ENCODE measurements at places on chromosomes 11 and 22.

- DNase-seq: peak; percentile 11
These were observed 639 bp downstream of the CRY2 start for GRCh38 chr11:45847911-45848316.

GRCh38 chr11:62539238-62539925 lies 7.2 kb downstream of the AHNAK start:
- no peak for DNase-seq

DNA sequence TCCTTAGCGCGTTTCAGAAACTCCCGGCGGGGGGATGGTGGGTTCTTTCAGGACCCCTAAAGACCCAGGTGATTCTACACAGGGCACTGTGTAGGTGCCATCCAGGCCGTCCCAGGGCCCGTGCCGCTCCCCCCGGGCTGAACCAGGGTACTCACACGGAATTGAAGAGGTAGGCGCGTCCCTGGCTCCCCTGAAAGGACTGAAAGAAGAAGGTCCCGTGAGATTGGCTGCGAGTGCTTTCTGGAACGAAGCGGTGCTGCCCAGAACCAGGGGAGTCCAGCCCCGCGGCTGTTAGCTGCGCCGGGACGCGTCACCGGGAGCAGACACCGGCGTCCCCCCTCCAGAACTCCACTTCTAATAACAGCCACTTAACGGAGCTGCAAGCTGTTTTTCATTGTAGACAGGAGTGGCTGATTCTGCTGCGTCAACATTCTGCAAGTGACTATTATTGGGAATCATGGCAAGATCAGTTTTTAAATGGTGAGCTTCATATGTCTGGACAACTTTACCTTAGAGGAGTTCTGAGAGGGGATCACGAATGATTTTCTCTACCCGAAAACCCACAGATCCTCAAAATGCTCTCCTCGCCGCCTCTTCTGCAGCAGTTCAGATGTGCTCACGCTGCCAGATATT lies 31.8 kb downstream of the YPEL1 start:
- no peak for DNase-seq

DNA sequence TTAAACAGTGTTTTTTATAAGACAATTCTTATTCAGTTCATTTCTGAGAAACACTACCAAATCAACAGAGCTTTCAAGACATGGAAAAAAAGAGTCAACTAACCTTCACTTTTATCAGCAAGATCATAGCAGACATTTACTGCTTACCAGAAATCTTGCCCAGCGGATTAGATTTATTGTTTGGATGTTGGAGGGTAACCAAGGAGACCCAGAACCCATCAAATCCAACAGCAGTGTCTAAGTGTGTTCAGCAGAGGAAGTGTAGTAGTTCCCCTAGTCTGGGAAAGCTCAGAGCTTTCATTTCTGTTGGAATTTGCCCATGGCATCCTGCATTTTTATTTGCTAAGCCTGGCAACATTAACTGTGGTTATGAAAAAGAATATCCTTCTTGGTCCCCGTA lies 2.4 kb upstream of the PGM2L1 start:
- no peak for DNase-seq

- no peak for DNase-seq
These were observed 82.9 kb downstream of the KCNJ1 start for GRCh38 chr11:128784059-128784804.

- no peak for DNase-seq
These were observed 37.1 kb upstream of the HORMAD2 start for GRCh38 chr22:30043161-30043560.

GRCh38 chr11:9605742-9606141 lies 32.3 kb downstream of the WEE1 start:
- DNase-seq: no peak

DNA sequence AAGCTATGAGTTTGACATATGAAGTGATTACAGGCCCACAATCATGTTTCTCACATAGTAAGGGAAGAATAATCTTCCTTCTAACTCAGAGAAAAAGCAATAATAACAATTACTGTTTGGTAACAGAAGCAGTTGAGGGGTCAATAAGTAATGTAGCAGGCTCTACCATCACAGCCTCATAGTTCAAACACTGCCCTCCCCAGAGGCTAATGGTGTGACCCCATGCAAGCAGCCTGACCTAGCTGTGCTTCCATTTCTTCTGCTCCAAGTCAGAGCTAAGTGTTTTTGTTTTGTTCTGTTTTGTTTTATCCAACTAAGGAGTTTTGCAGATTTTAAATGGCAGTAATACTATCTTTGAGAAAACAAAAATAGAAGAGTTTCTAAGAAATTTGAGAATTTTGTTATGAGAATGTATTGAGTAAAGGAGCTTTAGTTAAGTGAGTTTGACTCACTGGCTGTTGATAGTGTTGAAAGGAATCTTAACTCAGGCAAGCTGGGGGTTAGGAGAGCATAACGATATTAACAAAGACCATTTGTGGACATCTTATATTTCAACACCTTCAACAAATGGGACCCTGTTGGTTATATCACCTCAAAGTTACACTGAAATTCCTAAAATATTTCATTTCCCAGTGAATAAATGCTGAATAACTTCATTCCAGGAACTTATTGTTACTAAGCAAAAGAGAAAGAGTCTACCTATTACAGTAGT lies 48.5 kb downstream of the GUCY1A2 start:
- no peak for DNase-seq

DNA sequence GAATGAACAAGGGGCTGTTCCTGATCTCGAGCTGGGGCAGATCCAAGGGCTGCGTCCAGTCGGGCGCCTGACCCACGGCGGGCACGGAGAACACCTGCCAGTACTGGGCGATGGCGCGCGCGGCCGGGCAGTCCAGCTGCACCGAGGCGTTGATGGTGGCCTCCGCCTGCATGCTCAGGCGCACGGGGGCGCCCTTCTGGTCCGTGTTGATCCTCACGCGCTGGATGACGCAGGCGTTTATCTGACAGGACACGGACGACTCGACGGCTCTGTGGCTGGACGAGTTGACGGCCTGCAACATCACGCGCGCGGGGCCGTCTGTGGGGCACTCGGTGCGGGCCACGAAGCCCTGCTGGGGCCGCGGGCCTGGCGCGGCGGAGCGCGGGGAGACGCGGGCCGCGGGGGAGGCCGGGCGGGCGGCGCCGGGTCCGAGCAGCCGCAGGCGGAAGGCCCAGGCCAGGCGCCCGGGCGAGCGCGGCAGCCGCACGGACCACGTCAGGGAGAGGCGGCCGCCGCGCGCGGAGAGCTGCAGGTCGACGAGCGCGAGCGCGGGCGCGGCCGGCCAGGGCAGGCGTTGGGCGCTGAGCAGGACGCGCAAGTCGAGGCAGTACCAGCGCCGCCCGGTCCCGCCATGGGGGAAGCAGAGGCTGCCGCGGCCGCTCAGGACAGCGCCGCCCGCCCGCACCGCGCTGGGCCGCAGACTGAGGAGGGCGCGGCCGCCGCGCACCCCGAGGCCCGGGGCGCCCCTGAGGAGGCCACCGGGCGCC lies 511 bp downstream of the PKDREJ start:
- no peak for DNase-seq

GRCh38 chr11:12100429-12100828 lies 10.0 kb upstream of the MICAL2 start:
- DNase-seq: no peak

DNA sequence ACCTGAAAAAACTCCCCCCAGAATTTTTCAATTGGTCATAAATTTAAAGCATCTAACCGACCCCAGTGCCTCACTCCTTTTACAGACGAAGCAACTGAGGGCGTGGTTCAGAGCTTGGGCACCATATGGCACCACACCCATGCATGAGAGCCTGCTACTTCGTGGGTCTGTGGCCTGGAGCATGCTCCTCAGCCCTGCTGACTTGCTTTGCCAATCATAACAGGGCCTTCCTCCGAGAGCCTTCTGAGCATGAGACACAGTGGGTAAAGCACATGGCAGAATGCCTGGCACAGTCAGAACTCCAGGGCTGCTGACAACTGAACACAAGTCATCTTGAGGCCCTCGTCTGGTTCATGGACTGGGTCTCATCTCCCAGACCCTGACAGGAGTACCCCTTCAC lies 33.3 kb downstream of the HIRA start:
- DNase-seq: no peak

GRCh38 chr11:68912254-68912653 lies 8.6 kb downstream of the IGHMBP2 start:
- no peak for DNase-seq

- no peak for DNase-seq
These were observed 226.9 kb downstream of the MN1 start for GRCh38 chr22:27574651-27575050.

- DNase-seq: peak; percentile 2
These were observed 41.5 kb upstream of the HSPA8 start for GRCh38 chr11:123103326-123103980.

DNA sequence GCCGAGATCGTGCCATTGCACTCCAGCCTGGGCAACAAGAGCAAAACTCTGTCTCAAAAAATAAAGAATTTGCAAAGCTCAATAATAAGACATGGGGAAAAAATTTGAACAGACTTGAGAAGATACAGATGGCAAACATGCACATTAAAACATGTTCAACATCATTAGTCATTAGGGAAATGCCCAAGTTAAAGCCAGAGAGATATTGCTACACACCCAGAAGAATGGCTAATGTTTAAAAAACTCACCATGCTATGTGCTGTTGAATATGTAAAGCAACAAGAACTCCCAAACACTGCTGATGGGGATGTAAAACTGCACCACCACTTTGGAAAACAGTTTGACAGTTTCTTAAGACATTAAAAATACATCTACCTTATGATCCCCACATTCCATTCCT lies 12.6 kb downstream of the LRRC75B start:
- no peak for DNase-seq

DNA sequence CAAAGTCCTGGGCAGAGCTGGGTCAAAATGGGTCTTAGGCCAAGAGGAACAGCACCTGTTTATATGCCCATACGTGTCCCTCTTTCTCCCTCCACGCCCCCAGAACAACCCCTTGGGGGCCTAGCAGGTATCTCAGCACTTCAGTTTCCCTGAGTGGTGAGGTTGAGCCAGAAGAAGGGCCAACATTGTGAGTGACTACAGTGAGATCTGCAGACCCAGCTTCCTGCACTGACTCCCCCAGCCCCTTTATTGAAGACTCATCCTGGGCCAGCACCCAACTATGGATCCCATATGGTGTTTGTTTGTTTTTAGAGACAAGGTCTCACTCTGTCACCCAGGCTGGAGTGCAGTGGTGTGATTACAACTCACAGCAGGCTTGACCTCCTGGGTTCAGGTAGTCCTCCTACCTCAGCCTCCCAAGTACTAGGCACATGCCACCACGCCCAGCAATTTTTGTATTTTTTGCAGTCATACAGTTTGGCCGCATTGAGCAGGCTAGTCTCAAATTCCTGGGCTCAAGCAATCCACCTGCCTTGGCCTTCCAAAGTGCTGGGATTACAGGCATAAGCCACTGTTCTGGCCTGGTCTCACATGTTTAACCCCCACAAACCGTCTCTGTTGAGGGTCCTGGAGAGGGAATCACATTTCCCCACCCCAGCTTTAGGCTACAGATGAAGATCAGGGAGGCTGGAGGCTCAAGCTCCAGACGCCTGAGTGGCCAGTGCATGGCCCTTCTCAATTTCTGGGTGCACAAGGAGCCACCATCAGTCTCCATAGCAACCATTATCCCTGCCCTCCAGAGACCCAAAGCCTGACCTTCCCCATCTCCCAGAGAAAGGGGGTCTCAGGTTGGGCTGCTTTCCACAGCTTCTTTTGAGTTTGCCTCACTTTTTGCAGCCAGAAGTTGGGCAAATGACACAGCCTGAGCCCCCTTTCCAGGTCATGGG lies 1.7 kb upstream of the LARGE2 start:
- no peak for DNase-seq

GRCh38 chr22:23238707-23239106 lies 58.4 kb downstream of the BCR start:
- no peak for DNase-seq

DNA sequence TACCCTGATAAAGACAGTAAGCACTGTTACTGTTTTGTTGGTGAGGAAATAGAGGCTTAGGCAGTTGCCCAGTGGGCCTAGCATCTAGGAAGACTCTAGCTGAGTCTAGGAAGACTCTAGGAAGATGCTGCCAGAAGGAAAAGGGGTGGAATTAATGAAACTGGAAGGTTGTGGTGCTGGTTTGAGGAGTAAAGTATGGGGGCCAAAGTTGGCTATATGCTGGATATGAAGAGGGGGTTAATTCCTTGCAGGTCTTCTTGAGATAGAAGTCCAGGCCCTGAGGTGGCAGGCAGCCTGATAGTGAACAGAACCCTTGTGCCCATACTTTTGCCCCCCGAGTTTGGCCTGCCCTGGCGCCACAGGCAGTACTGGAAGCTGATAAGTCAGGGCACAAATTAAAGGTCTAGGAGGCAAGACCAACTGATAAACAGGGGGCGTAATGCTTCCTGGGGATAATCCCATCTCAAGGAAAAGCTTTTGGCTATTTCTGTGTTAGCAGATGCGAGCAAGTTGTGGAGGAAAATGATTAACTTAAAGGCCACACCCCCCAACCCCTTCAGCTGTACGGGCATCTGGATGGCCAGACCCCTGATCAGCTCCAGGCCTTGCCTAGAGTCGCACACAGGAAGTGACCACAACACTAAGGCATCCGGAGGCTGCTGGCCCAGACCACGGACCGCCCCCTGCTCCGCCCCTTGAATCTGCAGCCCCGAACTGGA lies 3.1 kb downstream of the ILK start:
- DNase-seq: no peak

- no peak for DNase-seq
These were observed 895.6 kb upstream of the ANO3 start for GRCh38 chr11:25436326-25436725.

DNA sequence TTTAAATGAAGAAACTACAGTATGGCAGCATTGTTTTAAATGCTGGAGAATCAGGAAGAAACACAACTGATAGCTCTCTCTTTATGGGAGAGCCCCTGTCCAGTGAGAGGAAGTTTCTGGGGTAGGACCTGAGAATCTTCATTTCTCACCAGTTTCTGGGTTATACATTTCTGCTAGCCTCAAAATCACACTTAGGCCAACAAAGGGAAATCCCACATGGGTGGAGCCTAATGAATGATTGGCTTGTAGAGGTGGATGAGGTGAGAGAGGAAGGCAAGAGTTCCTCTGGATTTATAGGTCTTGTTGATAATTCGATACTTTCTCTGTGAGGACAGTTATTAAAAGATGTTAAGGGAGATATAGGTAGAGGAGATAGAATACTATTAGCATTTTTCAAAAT lies 1397.3 kb upstream of the TENM4 start:
- no peak for DNase-seq

- no peak for DNase-seq
These were observed 5.4 kb upstream of the DNAJB13 start for GRCh38 chr11:73945396-73945795.

- DNase-seq: no peak
These were observed 11.3 kb upstream of the QSER1 start for GRCh38 chr11:32881286-32881685.

Measured in stimulated activated CD8-positive, alpha-beta memory T cell treated with anti-CD3 and anti-CD28 coated beads, Interleukin-15, amount 100 ng/mL, for 1 hour (primary cell).